ENCODE measurements at places on chromosomes 5 and 9.

DNA sequence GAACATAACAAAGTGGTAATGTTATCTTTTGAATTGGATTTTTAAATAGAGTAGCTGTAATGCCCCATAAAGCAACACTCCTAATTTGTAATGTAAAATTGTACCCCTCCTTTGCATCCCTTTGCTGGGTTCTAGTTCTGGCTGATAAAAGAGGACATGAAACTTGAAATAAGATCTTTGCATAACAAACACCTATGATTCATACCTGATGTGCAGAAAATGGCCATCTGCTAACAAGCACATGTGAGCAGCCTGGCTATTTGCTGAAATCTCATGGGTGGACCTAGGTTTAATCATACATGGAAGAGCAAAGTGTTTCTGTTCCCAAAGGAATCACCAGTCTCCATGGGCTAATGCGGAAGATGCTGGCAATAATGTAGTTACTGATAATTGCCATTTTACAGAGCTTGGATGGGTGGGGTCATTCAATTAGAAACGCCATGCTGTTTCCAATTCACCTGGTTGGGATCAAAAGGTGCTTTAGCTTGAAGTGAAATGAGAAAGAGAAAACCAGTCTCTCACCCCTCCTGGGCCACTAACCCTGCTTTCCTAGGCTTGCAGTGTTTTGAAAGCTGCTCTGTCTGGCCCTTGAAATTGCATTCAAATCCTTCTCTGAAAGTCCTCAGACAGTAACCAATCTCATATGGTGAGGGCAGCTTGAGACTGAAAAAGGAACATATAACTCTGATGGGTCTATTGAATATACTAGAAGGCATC lies 585.1 kb downstream of the TLE4 start:
- DNase-seq: no peak

GRCh38 chr5:176624938-176625337 lies 5.4 kb downstream of the SNCB start:
- no peak for DNase-seq

DNA sequence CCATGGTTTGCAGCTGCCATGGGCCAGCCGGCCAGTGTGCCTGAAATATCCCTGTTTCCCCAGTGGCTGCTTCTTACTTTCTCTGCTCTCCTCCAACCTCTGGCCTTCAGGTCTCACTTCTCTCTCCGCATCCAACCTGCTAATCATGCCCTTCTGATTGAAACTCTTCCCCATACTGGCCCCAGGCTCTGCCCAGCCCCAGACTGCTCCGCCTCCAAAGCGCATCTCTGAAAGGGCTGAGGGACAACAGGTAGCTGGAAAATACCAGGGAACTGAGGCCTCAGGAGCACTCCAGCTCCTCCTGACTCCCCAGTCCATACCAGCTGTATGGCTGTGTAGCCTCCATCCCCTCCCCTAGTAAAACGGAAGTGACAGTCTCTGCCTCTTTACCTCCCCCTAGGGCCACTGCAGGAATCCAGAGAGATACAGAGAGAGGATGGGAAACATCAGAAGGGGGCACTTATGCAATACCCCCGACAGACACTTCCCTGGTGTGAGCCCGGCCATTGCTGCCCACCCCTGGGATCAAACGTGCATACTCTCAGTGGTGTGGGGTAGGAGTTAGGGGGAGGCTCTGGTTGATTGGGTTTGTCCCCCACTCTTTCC lies 34.2 kb downstream of the PAX5 start:
- no peak for DNase-seq

GRCh38 chr9:127185181-127185580 lies 62.7 kb upstream of the ANGPTL2 start:
- DNase-seq: no peak

DNA sequence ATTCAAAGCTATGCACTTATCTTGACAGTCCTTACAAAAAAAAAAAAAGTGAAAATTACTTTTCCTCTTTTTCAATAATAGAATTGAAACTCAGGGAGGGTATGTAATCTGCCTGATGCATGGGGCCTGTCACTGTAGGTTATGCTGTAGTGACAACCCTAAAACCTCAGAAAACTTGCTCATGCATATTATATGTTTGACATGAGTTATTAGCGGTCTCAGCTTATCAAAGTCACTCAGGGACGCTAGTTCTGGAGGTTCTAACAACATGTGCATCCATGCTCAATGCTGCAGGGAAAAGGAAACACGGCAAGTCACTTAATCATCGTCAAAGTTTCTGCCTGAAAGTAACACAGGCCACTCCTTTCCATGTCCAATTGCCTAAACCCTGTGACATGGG lies 78.4 kb upstream of the TMEM252 start:
- DNase-seq: no peak

DNA sequence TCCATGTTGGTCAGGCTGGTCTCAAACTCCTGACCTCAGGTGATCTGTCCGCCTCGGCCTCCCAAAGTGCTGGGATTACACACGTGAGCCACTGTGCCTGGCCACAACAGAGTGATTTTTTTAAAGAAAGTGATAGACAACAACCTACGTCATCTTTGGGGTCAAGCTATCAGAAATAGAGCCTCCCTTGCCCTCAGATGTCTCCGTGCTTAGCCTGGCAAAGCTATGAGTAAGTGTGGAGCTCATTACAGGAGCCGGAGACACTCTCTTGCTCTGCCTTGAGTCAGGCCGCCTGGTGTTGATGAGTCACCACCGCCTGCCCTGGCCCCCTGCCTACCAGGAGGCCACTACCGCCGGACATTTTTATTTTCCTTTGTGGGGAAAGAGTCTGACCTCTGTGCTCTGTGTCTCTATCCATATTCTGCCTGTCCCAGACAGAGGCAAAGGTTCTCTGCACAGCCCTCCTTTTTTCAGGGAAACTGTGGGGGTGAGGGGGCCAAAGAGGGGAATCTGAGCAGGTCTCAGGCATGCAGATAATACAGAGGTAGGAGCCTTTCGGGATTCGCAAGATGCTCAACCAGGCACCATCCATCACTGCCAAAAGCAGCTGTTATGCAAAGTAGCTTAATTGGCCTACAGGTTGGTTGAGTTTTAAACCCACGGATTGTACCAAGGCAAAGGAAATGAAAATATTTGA lies 123.7 kb upstream of the CPEB4 start:
- no peak for DNase-seq

GRCh38 chr5:59709846-59710245 lies 183.7 kb downstream of the PDE4D start:
- DNase-seq: no peak

DNA sequence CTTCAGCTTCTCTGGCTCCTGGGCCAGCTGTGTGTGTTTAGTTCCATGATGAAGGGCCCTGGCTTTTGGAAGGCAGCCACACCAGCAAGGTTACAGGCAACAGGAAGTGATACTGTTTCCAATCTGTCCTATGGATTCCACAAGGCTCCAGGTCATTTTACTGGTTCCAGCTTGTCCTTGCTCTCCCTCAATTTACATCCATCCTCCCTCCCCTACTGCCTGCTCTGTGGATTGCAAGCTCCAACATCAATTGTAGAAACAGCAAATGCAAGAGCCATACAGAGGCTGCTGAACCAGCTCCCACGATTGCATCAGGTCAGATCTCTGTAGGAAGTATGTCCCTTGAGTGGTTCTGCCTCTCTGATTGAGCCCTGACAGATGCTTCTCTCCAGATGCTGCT lies 409.8 kb downstream of the NTRK2 start:
- no peak for DNase-seq

GRCh38 chr5:134603059-134603458 lies 29.6 kb downstream of the SAR1B start:
- DNase-seq: no peak

GRCh38 chr5:149024477-149024876 lies 38.4 kb downstream of the SH3TC2 start:
- no peak for DNase-seq

GRCh38 chr5:1282131-1282992 lies 12.5 kb downstream of the TERT start:
- DNase-seq: no peak

- no peak for DNase-seq
Observed at GRCh38 chr9:18478501-18479361, 4.8 kb downstream of the ADAMTSL1 start.

GRCh38 chr5:102090770-102091169 lies 205.3 kb downstream of the SLCO4C1 start:
- DNase-seq: no peak

- DNase-seq: no peak
Observed at GRCh38 chr9:14766299-14766698, 43.8 kb upstream of the CER1 start.

DNA sequence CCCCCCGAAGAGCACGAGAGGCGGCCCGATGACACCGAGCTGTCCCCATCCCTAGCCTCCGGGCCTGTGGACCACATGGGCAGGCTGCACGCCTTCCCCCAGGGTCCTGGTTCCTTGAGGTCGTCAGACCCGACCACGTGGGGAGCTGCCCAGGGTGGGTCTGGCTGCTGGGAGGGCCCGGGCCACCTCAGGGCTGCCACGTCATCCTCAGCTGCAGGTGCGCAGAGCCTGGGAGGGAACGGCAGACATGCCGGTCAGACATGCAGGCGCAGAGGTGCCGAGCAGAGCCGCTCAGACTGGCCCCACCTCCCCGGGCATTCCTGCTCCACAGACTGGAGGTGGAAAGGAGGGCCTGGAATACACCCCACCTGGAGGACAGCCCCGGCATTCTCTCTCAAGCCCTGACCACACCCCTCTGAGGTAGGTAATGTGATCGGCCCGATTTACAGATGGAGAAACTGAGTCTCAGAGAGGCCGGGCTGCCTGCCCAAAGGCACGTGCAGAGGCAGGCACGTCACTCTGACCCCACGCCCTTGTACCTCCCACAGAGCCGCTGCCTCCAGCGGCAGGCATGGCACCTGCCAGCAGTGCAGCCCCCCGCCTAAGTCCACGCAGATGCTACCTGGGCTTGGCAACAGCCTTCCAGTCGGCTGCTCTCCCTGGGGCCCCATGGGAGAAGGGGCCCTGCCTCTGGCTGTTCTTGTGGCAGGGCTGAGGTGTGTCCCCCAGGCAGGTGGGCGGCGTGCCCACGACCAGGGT lies 649 bp downstream of the CCDC187 start:
- no peak for DNase-seq

DNA sequence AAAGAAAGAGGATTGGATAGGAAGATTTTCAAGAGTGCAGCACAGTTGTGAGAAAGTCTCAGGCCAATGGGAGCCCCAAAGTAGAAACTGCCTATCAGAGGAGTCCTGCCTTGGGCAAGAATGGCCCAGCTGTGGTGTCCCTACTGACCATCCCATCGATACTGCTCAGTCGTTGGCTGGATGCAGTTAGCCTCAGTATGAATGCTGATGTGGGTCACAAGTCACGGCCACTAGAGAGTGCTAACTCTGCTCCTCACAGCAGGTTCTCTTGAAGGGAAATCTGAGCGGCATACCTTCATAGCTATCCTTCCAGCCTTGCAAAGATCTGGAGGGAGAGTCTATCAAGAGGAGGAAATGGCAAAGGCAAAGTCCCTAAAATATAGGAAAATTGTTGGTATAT lies 11.6 kb upstream of the CETN3 start:
- DNase-seq: no peak

DNA sequence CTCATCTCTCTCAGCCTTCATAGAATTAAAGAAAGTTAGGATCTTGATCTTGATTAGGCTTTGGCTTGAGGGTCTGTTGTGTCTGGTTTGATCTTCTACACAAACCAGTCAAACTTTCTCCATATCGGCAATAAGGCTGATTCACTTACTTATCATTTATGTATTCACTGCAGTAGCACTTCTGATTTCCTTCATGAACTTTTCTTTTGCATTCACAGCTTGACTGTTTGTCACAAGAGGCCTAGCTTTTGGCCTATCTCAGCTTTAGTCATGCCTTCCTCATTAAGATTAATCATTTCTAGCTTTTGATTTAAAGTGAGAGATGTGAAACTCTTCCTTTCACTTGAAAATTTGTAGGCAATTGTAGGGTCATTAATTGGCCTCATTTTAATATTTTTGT lies 62.8 kb downstream of the SH3RF2 start:
- no peak for DNase-seq

- DNase-seq: no peak
Observed at GRCh38 chr5:58016877-58017276, 443.0 kb downstream of the PLK2 start.

DNA sequence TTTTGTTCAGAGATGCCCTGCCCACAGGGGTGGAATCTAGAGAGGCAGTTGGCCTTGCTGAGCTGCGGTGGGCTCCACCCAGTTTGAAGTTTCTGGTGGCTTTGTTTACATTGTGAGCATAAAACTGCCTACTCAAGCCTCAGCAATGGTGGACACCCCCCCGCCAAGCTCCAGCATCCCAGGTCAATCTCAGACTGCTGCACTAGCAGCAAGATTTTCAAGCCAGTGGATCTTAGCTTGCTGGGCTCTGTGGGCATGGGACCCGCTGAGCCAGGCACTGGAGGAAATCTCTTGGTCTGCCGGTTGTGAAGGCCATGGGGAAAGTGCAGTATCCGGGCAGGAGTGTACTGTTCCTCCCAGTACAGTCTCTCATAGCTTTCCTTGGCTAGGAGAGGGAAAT lies 55.5 kb downstream of the MINAR2 start:
- no peak for DNase-seq

DNA sequence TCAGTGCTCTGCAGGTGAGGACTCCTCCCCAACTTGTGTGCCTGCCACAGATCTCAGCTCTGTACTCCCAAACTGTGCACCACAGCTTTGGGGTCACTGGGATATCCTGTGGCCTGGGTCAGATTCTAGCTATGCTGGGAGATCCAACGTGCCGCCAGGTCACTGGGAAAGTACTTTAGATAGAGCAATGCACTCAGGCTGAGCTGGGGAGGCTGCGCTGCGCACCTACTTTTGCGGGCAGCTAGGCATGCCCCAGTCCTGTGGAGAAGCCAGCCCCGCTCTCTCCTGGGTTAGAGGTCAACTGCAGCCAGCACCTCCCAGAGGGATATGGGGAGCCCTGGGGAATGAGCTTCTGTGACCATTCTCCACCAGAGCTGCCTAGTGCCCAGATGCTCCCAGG lies 552.1 kb upstream of the CDH9 start:
- DNase-seq: no peak

- no peak for DNase-seq
Observed at GRCh38 chr5:120532835-120533234, 68.7 kb downstream of the PRR16 start.

DNA sequence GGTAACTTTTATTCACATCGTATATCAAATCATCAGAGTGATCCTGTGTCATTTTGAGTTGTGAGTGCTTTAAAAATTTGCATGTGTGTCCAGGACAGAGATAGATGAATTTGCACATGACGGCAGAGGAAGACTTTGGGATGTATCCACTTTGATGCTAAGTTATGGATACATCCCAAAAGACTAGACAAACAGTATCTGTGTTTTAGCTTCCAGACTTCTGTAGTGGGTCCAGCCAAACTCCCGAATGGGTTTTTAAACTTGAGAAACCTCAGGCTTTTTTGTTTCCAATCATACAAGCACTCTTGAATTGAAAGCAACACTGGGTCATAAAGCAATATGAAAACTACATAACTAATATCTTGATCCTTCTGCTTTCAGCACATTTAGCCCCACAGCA lies 213.8 kb downstream of the C9orf152 start:
- no peak for DNase-seq

Measured in stimulated activated CD4-positive, alpha-beta T cell treated with anti-CD3 and anti-CD28 coated beads, TNF-alpha, amount 100 ng/mL, for 4 hours (primary cell).